K562 (cell line): ENCODE measurements at places on chromosomes 1 and 21. TPM values are rescaled to one million over a fixed set of nuclear protein-coding genes. Genes with fewer than 3 reads are reported as not detected.

DNA sequence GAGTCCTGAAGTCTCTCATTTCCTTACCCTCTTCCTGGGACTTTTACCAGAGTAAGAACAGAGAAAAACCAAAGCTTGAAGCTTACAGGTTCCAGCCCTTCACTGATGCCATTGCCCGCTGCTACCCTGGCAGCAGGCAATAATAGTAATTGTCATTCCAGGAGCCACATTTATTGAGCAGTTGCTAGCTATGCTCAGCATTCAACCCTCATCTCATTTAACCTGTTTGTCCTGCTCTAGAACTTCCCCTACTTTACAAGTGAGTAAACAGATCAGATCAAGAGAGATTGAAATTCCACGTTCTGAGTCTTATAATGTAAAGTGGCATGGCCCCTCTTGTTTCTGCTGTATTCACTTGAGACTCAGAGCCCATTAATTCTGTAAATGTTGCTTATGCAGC, 80.4 kb downstream of the ATP1A1 start:
- no peak overlapping the region for H3K27ac ChIP-seq
- H3K4me3 ChIP-seq = no peak overlapping the region
- DNase-seq = no peak

DNA sequence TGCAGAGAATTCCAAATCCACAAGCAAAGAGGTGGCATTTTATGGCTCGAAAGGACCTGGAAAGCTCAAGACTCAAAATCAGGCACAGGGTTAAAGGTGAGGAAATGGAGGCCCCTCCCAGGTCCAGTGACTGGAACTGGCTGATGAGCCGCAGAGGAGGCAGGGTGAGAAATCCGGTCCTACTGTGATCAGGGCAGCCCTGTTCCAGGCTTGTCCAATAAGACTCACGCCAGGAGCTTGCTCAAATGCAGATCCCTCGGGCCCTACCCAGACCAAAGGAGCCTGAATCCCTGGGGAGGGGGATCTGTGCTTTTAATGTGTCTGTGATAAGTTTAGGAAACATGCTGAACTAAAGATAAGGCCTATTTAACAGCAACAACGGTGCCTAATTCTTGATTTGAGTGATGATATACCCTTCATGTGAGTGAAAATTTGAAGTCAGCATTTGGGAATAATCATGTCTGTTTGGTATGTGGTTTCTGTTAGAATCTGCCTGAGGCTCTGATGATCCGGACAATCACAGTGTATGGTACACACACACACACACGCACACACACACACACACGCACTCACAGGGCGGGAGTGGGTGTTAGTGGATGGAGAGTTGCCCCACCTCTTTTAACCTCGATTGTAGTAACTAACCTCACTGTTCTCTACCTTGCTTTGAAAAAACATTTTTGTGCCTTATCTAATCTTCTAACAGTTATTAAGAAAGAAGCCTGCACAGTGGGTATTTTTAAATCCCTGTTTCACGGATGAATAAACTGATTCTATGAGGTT, 54.1 kb upstream of the LYST start:
- peaks cover 45% of the 10 kb centered on the region; the same call in 2 of the 3 replicates for H3K27me3 ChIP-seq
- no peak overlapping the region for H3K4me3 ChIP-seq

- H3K4me1 ChIP-seq = peaks cover 15% of the 10 kb centered on the region
- H3K36me3 ChIP-seq = no peaks in the 10 kb centered on the region
- DNase-seq = no peak
- no peak overlapping the region for H3K27ac ChIP-seq
- H3K4me3 ChIP-seq = no peak overlapping the region
Observed at GRCh38 chr1:10940838-10941237, 71.6 kb upstream of the TARDBP start.

DNA sequence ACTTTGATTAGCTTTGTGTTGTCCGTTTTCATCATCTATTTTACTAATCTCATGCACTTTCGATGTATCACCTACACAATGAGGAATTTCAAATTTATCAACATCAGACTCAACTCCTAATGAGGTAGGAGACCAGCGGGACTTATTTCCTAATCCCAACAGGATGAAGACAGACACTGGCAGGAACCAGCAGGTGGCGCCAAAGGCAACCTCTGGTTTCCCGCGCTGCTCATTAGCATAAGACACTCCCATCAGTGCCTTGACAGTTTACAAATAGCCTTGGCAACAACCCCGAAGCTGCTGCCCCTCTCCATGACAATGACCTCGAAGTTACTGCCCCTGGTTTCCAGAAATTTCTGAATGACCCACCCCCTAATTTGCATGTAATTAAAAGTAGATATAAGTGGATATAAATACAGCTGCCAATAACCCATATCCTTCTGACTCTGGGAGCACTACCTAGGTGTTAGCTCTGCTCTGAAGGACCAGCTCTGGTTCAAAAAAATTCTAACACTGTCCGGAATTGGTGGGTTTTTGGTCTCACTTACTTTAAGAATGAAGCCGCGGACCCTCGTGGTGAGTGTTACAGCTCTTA, 974.8 kb downstream of the ADGRL2 start:
- H3K4me1 ChIP-seq = no peaks in the 10 kb centered on the region
- no peak overlapping the region for H3K27ac ChIP-seq
- no peaks in the 10 kb centered on the region for H3K27me3 ChIP-seq
- H3K4me3 ChIP-seq = no peak overlapping the region

IFT25 gene
- 93.6 and 94.4 TPM in 2 replicates for total RNA-seq

MRPL24 gene
- total RNA-seq = 74.0 and 74.3 TPM in 2 replicates
